ENCODE measurements at places on chromosomes 5 and 9. TPM values are rescaled to one million over a fixed set of nuclear protein-coding genes. Genes with fewer than 3 reads are reported as not detected.

DNA sequence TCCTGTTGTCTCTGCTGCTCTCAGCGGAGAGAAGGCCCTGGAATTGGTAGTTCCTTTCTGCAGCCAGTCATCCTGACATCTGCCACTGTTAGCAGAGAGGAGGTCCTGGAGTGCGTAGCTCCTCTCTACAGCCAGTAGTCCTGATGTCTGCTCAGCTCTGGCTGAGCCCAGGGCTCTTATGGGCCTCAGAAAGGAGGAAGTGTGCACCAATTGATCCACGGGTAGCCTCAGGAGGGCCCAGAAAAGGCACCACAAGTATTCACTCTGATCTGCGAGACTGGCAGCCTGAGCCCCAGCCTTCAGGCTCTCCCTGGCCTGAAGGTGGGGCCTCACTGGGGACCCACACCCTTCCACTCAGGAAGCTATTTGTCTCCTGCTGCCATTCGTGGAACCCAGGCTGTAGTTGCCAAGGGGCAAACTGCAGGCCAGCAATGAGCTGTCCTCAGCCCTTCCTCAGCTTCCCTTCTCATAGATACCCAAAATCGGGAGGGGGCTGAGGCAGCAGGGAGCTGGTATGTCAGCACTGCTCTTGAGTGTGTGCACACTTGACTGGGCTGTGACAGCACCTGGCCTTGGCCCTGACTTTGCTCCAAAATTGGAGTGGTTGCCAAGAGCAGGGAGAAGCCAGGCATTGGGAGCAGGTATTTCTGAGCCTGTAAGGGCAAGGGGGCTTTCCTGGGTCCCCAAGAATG lies 1049.5 kb upstream of the ACO1 start:
- no peak for DNase-seq
- H3K27me3 ChIP-seq = no peaks in the 10 kb centered on the region
- H3K4me1 ChIP-seq = no peaks in the 10 kb centered on the region
- H3K36me3 ChIP-seq = no peaks in the 10 kb centered on the region

- peak overlapping the region; percentile 61 for H3K4me3 ChIP-seq
- DNase-seq = peak; percentile 74
- H3K4me1 ChIP-seq = peaks cover 13% of the 10 kb centered on the region
- peaks cover 16% of the 10 kb centered on the region for H3K36me3 ChIP-seq
Measured at GRCh38 chr9:114370251-114370967, 17.4 kb downstream of the AKNA start.

The GNPDA1 gene
- 68.4 TPM for total RNA-seq

- DNase-seq = no peak
- H3K4me1 ChIP-seq = no peaks in the 10 kb centered on the region
- H3K36me3 ChIP-seq = no peaks in the 10 kb centered on the region
- H3K27me3 ChIP-seq = no peaks in the 10 kb centered on the region
- no peak overlapping the region for H3K27ac ChIP-seq
Measured at GRCh38 chr9:134321531-134321930, 4.7 kb upstream of the RXRA start.

- no peak overlapping the region for H3K4me3 ChIP-seq
- no peaks in the 10 kb centered on the region for H3K4me1 ChIP-seq
- DNase-seq = no peak
Measured at GRCh38 chr5:125402787-125403186, 656.3 kb upstream of the ZNF608 start.

The DELE1 gene
- 75.3 TPM for total RNA-seq

DNA sequence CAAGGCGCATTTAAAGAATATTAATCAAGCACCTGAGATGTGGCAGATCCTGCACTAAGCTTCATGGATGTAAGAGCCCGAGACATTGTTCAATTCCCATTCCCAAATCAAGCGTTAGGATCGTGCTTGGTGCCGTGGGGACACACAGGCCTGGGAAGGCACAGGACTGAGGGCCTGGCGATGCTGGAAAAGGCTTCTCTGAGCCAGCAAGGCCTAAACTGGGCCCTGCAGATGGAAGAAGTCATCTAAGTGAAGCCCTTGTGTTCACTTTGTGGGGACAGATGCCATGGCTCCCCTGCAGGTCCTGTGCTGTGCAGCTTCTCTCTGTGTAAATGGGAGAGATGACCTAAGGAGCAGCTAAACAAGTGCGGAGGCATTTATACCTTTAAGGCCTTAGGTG lies 83.9 kb downstream of the LIFR start:
- no peaks in the 10 kb centered on the region for H3K4me1 ChIP-seq
- H3K27ac ChIP-seq = no peak overlapping the region
- no peaks in the 10 kb centered on the region for H3K36me3 ChIP-seq
- no peak for DNase-seq

The PCDHA3 gene
- not detected for total RNA-seq

DNA sequence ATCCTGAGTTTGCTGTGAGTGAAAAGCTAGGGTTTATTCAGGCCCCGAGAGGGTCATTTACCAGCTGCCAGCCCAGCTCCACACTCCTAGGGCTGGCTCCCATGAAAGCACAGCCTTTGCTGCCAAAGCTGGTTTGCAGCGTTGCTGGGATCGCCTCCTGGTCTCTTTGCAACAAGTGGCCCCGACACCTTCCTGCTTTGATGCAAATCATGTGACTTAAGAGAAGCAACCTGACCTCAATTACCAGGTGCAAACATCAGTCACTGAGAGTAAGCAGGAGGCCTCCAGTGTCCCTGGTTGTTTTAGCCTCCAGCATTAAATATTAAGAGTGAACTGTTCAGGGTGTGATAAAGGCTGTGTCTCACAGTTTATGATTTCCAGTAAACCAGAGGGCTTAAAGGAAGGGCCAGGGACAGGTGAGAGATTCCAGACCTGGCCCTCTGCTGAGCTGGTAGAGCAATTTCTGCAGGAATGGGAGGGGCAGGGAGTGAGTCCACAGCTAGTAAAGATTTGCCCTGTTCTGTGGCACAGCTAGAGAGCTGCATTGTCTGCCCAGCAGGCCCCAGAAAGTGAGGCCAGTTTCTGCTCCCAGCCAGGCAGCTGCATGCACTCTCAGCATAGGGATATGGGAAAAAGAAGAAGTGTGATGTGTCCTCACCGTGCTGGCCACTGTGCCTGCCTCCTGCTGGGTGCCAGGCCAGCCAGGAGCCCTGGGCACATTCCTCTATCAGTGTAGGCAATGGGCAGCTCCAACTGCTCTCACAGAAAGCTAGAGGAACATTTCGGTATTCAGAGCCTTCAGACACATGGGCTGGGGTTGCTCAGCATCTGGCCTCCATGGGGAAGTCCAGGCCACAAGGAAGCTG lies 58.0 kb downstream of the SLC22A5 start:
- no peaks in the 10 kb centered on the region for H3K27me3 ChIP-seq
- H3K27ac ChIP-seq = no peak overlapping the region

DNA sequence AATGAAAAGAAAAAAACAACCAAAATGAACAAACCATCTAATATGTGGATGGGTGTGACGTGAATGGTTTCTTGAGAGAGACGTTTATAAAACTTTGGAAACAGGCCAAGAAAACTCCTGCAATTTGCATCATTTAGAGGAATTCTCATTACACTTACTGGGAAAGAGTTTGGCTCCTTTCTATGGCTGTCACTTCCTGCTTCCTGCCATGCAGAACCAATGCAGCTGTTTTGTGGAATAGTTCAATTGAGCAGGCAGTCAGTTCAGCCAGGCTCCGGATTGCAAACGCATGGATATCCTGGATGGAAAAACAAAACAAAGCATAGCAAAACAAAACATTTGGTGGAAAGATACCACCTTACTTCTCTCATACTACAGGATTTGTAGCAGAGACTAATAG lies 36.6 kb downstream of the FAM114A2 start:
- no peak overlapping the region for H3K4me3 ChIP-seq
- H3K27ac ChIP-seq = no peak overlapping the region
- H3K4me1 ChIP-seq = no peaks in the 10 kb centered on the region
- no peaks in the 10 kb centered on the region for H3K27me3 ChIP-seq
- H3K36me3 ChIP-seq = no peaks in the 10 kb centered on the region

GRCh38 chr9:110156416-110156815 lies 51.5 kb downstream of the C9orf152 start:
- DNase-seq = no peak
- no peak overlapping the region for H3K27ac ChIP-seq
- no peak overlapping the region for H3K4me3 ChIP-seq
- H3K4me1 ChIP-seq = peaks cover 4% of the 10 kb centered on the region

The PRRX2 gene
- 4.2 TPM for total RNA-seq

DNA sequence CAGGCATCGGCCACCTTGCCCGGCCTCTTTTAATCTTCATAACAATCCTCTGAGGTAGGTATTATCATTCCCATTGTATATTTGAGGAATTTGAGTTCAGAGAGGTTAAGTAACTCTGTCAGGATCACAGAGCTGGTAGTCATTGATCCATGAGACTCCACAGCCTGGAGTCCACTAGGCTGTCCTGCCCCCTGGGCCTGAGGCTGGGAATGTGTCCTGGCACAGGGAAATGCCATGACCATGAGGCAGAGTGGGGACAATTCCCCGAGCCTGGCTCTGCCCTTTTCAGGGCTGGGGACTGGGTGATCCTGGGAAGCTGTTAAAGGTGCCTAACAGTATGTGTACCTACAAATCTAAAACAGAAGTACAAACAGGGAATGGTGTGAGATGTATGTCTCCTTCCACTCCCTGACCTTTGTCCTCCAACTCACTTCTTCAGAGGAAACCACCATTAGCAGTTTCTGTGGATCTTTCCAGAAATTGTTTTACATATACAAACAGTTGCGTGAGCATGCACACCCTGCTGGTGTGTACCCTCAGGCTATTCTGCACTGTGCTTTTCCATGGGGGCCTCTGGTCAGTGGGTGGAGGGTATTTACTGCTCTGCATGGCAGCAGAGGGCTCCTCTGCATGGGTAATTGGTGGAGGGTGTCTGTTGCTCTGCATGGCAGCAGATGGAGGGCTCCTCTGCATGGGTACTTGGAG lies 53.8 kb downstream of the NDST1 start:
- no peaks in the 10 kb centered on the region for H3K27me3 ChIP-seq
- no peaks in the 10 kb centered on the region for H3K36me3 ChIP-seq
- no peaks in the 10 kb centered on the region for H3K4me1 ChIP-seq
- no peak for DNase-seq

DNA sequence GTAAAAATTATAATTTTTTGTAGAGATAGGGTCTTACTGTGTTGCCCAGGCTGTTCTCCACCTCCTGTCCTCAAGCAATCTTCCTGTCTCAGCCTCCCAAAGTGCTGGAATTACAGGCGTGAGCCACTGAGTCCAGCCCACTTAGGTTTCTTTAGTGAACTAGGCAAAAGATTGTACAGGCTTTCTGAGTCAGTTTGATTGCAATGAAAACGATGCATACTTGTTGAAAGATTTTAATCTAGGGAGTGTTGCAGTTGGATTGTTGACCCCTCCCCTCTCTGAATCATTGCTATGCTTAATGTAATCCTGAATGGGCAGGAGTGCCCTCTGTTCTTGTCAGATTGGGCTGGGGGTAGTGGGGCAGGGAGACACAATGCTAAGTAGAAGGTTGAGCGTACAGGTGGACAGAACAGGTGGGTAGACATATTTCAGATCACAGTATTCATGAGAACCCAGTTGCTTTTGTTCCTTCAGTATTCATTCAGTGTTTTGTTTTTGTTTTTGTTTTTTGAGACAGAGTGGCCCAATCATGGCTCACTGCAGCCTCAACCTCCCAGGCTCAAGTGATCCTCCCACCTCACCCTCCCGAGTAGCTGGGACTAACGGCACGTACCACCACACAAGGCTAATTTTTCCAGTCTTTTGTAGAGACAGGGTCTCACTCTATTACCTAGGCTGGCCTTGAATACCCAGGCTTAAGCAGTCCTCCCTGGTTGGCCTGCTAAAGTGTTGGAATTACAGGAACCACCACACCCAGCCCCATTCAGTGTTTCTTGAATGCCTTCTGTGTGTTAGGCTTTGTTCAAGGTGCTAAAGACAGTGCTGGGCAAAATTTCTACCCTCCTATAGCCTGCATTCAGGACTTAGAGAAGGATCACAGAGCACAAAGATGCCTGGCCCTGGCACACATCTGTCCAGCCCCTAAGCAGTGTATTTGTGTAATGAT lies 70.1 kb downstream of the KIAA1958 start:
- H3K36me3 ChIP-seq = no peaks in the 10 kb centered on the region
- peaks cover 5% of the 10 kb centered on the region for H3K4me1 ChIP-seq
- no peak overlapping the region for H3K27ac ChIP-seq
- no peak for DNase-seq
- H3K4me3 ChIP-seq = no peak overlapping the region
- no peaks in the 10 kb centered on the region for H3K27me3 ChIP-seq

GRCh38 chr5:114948363-114948762 lies 221.3 kb downstream of the TRIM36 start:
- H3K27me3 ChIP-seq = no peaks in the 10 kb centered on the region
- H3K4me1 ChIP-seq = no peaks in the 10 kb centered on the region
- no peaks in the 10 kb centered on the region for H3K36me3 ChIP-seq
- DNase-seq = no peak

The ZNF354C gene
- total RNA-seq = 4.8 TPM

The C5orf58 gene
- 1.4 TPM for total RNA-seq

DNA sequence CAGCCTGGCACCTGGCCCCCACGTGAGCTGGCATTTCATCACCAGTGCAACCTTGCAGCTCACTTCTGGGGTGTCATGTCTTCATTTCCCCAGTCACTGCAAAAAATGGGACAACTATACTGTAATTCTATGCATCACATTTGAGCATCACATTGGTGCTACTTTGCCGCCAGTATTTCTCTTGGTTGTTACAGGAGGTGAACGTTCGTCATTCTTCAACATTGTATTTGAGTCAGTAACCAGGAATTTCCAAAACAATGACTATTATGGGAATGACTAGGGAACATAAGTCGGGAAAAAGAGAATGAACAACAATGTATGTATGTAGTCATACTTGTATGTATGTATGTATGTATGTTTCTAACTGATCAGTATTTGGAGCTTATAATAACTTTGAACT lies 1278.0 kb downstream of the EFNA5 start:
- H3K4me3 ChIP-seq = no peak overlapping the region
- no peak for DNase-seq
- H3K4me1 ChIP-seq = no peaks in the 10 kb centered on the region
- no peak overlapping the region for H3K27ac ChIP-seq
- H3K27me3 ChIP-seq = no peaks in the 10 kb centered on the region

The SLC6A18 gene
- not detected for total RNA-seq

The MPDZ gene
- 46.9 TPM for total RNA-seq

DNA sequence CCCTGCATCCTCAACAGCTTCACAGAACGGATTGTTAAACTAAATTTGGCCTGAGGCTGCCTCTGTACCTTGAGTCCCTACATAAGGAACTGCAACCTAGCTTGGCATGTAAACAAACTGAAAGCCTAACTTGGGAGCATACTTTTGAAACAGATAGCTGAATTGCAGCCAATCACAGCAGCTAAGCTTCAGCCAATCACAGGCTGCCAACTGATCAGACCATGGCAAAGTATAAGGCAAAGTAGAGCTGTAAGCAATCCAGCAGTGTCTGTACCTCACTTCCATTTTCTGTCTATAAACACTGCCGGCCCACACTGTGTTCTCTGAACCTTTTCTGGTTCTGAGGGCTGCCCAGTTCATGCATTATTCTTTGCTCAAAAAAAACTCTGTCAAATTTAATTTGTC lies 8.9 kb upstream of the ZNF483 start:
- H3K4me1 ChIP-seq = no peaks in the 10 kb centered on the region
- no peak overlapping the region for H3K27ac ChIP-seq
- H3K4me3 ChIP-seq = no peak overlapping the region
- peaks cover 13% of the 10 kb centered on the region for H3K36me3 ChIP-seq

The FAXDC2 gene
- 3.0 TPM for total RNA-seq

- no peaks in the 10 kb centered on the region for H3K27me3 ChIP-seq
- no peaks in the 10 kb centered on the region for H3K4me1 ChIP-seq
- no peak overlapping the region for H3K4me3 ChIP-seq
- no peak overlapping the region for H3K27ac ChIP-seq
- H3K36me3 ChIP-seq = no peaks in the 10 kb centered on the region
Measured at GRCh38 chr5:170307575-170308465, 10.2 kb upstream of the LCP2 start.

The ROR2 gene
- 2.7 TPM for total RNA-seq

The EFNA5 gene
- total RNA-seq = 19.0 TPM

The SLC36A3 gene
- total RNA-seq = not detected

The PLAC8L1 gene
- 0.64 TPM for total RNA-seq

The TRPM3 gene
- total RNA-seq = 7.7 TPM

The SHB gene
- 14.6 TPM for total RNA-seq
